Thyroid gland (tissue), 4 donors: ENCODE measurements at places on chromosomes 12 and 14. TPM values are rescaled to one million over a fixed set of nuclear protein-coding genes. Genes with fewer than 3 reads are reported as not detected.

- H3K4me3 ChIP-seq, result no peak overlapping the region
- no peaks in the 10 kb centered on the region for H3K27me3 ChIP-seq
- no peak overlapping the region for H3K27ac ChIP-seq
- H3K4me1 ChIP-seq, result no peaks in the 10 kb centered on the region
- no peak for DNase-seq
- H3K36me3 ChIP-seq, result no peaks in the 10 kb centered on the region
These were observed 26.4 kb downstream of the APAF1 start for GRCh38 chr12:98671459-98671858.

- no peaks in the 10 kb centered on the region for H3K27me3 ChIP-seq
- no peak for DNase-seq
- no peaks in the 10 kb centered on the region for H3K36me3 ChIP-seq
- H3K27ac ChIP-seq, result no peak overlapping the region
- no peak overlapping the region for H3K4me3 ChIP-seq
- H3K4me1 ChIP-seq, result no peaks in the 10 kb centered on the region
These were observed 95.2 kb upstream of the FOXG1 start for GRCh38 chr14:28671425-28671824.

DNA sequence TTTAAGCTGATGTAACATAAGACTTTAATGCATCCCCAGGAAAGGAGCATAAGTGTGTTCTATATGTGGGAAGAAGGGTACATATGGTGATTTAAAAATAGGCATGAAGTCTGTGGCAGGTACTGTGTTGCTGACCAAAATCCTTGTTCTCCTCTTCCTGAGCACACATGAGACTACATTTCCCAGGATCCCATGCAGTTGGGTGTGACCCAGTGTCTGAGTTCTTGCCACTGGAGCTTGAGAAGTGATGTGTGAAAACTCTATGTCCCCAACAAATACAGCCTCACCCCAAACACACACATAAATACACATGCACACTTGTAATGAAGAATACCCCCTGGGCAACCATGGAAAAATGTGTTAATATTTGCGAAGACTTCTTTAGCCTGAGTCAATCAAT lies 8.5 kb upstream of the SMIM10L1 start:
- H3K4me1 ChIP-seq, result no peaks in the 10 kb centered on the region
- no peak for DNase-seq
- no peak overlapping the region for H3K4me3 ChIP-seq
- no peaks in the 10 kb centered on the region for H3K36me3 ChIP-seq
- no peaks in the 10 kb centered on the region for H3K27me3 ChIP-seq

- no peaks in the 10 kb centered on the region for H3K36me3 ChIP-seq
- H3K4me1 ChIP-seq, result peaks cover 6% of the 10 kb centered on the region
- DNase-seq, result peak; percentile 94
- no peaks in the 10 kb centered on the region for H3K27me3 ChIP-seq
- H3K27ac ChIP-seq, result peak overlapping the region; percentile 93
These were observed 16.1 kb downstream of the HCAR2 start for GRCh38 chr12:122687086-122687485.

Gene TAS2R7
- not detected for total RNA-seq

- H3K27me3 ChIP-seq, result no peaks in the 10 kb centered on the region
- DNase-seq, result peak; percentile 15
- no peaks in the 10 kb centered on the region for H3K4me1 ChIP-seq
- no peak overlapping the region for H3K27ac ChIP-seq
These were observed 51.4 kb downstream of the VCPKMT start for GRCh38 chr14:50064993-50065392.

DNA sequence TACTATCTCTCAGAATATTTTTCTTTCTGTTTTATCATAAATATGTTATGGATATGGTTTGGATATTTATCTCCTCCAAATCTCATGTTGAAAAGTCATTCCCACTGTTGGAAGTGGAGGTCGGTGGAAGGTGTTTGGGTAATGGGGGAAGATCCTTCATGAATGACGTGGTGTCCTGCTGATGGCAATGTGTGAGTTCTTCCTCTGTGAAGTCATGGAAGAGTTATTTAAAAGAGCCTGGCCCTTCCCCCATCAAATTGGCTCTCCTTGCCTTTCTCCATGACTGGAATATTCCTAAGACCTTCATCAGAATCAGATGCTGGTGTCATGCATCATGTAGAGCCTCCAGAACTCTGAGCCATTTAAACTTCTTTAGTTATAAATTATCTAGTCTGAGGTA lies 1291.6 kb downstream of the FSCB start:
- H3K27ac ChIP-seq, result no peak overlapping the region
- H3K27me3 ChIP-seq, result no peaks in the 10 kb centered on the region
- no peaks in the 10 kb centered on the region for H3K4me1 ChIP-seq
- DNase-seq, result no peak
- no peaks in the 10 kb centered on the region for H3K36me3 ChIP-seq

- no peaks in the 10 kb centered on the region for H3K36me3 ChIP-seq
- no peak for DNase-seq
- no peaks in the 10 kb centered on the region for H3K4me1 ChIP-seq
- H3K27me3 ChIP-seq, result no peaks in the 10 kb centered on the region
- H3K27ac ChIP-seq, result no peak overlapping the region
These were observed 411.1 kb downstream of the APAF1 start for GRCh38 chr12:99056186-99056585.

- no peak overlapping the region for H3K4me3 ChIP-seq
- peak; percentile 70 for DNase-seq
- H3K27ac ChIP-seq, result no peak overlapping the region
- no peaks in the 10 kb centered on the region for H3K27me3 ChIP-seq
- H3K36me3 ChIP-seq, result no peaks in the 10 kb centered on the region
- H3K4me1 ChIP-seq, result no peaks in the 10 kb centered on the region
These were observed 45.9 kb upstream of the IFNG-AS1 start for GRCh38 chr12:67943141-67943892.

Gene DPY19L2
- 63.4 TPM for total RNA-seq

- DNase-seq, result no peak
- no peaks in the 10 kb centered on the region for H3K36me3 ChIP-seq
- no peak overlapping the region for H3K27ac ChIP-seq
- H3K4me1 ChIP-seq, result peaks cover 20% of the 10 kb centered on the region
These were observed 2.3 kb downstream of the ZNF605 start for GRCh38 chr12:132953771-132954170.

DNA sequence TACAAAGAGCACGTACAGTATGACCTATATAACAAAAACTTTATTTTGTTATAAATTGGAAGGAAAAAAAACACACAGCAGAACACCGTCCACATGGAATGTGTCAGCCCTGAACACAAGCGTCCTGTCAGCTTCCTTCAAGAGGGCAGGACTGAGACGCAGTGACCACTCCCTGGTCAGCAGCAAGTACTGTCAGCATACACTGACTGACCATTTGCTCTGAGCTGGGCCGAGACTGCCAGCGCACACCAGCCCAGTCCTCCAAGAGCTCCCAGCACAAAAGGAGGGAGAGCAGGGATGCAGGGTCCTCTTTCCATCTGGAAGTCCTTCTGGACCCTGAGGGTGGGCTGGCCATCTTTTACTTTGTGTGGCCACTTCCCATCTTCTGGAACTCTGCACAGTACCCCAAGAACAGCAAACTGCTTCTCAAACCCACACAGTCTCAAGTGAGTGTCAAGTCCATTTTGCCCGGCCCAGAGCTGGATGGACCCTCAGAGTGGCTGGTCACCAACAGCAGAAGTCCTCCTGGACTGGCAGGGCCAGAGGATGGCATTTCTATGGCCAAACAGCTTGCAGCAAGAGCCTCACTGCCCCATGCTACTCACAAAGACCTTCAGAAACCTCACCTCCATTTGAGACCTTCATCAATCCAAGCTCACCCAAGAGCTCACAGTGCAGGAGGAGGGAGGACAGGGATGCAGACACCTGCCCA lies 11.7 kb downstream of the CCDC88C start:
- no peaks in the 10 kb centered on the region for H3K4me1 ChIP-seq
- no peak overlapping the region for H3K27ac ChIP-seq
- no peak for DNase-seq

Gene LRRK2
- total RNA-seq, result 23.5 TPM

DNA sequence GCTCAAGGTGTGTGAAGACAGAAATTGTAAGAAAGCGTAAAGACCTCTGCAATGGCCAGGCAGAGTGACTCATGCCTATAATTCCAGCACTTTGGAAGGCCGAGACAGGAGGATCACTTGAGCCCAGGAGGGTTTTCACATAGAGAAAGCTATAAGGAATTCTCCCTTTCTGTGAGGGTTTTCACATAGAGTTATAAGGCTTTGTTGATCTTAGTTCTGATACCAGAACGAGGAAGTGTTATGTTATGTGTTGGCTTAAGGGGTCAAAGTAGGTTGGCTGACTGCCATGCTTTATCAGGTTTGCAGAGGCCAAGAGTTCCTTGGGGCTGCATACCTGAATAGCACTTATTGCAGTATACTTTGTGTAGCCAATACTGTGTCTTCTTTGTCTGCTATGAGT lies 139.1 kb downstream of the ERC1 start:
- no peaks in the 10 kb centered on the region for H3K27me3 ChIP-seq
- peak overlapping the region; percentile 41 for H3K27ac ChIP-seq
- DNase-seq, result peak; percentile 53
- H3K36me3 ChIP-seq, result no peaks in the 10 kb centered on the region
- no peak overlapping the region for H3K4me3 ChIP-seq

- H3K27ac ChIP-seq, result no peak overlapping the region
- peaks cover 2% of the 10 kb centered on the region for H3K4me1 ChIP-seq
- H3K36me3 ChIP-seq, result no peaks in the 10 kb centered on the region
- H3K27me3 ChIP-seq, result no peaks in the 10 kb centered on the region
- no peak for DNase-seq
These were observed 22.7 kb downstream of the FRMD6 start for GRCh38 chr14:51674294-51675002.

Gene OR6C65
- total RNA-seq, result not detected

GRCh38 chr14:101072531-101072930 lies 169.0 kb upstream of the RTL1 start:
- no peaks in the 10 kb centered on the region for H3K36me3 ChIP-seq
- H3K27ac ChIP-seq, result no peak overlapping the region
- DNase-seq, result no peak
- no peak overlapping the region for H3K4me3 ChIP-seq
- peaks cover 5% of the 10 kb centered on the region for H3K4me1 ChIP-seq

Gene SLC7A8
- 52.6 TPM for total RNA-seq

DNA sequence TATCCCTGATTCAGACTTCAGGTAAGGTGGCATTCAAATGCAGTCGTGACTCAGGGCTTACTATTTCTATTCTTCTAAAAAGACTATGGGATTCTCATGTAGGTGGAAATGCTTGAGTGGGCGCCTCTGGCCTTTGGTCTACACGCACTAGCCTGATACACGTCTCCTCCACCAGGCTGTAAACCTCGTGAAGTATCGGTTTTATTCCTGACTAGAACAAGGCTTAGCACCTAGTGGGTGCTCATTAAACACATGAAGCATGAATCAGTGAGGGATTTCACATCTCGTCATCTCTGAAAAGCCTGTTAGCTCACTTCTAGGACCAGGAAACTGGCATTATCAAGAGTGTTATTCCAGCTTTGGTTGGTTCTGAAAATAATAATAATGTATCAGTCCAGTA lies 17.7 kb upstream of the HNF1A start:
- H3K4me1 ChIP-seq, result no peaks in the 10 kb centered on the region
- H3K36me3 ChIP-seq, result no peaks in the 10 kb centered on the region
- H3K4me3 ChIP-seq, result no peak overlapping the region
- H3K27me3 ChIP-seq, result no peaks in the 10 kb centered on the region

DNA sequence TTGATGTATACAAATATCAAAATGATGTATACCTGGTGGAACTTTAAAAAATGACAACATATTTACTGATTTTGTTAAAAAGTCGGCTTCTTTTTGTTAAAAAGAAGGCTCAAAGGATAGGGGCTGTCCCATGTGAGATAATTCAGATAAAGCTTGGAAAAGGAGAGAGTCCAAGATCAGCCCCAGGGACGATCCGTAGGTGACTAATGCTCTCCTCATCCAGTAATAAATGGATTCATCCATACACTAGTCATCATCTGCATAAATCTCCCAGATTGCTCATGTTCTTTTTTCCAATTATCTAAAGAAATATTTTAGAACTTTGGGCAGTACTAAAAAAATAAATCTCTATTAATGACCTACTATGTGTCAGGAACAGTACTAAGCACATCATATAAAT lies 23.4 kb upstream of the FSCB start:
- DNase-seq, result no peak
- H3K4me1 ChIP-seq, result no peaks in the 10 kb centered on the region
- no peaks in the 10 kb centered on the region for H3K27me3 ChIP-seq
- no peak overlapping the region for H3K4me3 ChIP-seq
